ENCODE measurements at places on chromosomes 7 and 10. TPM values are rescaled to one million over a fixed set of nuclear protein-coding genes. Genes with fewer than 3 reads are reported as not detected.

Gene GLI3
- 5.5 TPM for total RNA-seq

DNA sequence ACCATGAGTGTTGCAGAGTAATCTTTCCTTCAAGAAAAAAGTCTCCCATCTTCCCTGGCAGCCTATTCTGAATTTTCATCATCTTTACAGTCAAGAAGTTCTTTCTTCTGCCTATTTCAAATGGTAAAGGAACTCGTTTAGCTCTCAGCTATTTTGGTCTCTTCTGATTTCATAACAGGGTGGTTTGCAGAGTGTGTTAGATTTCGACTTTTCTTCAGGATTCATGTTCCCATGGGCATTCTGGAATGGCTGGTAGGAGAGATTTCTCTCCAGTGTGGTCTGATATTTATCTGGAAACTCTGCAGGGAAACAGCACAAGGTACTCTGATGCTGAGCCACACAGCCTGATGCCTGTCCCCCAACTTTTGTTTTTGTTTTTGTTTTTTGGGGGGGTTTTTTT, 111.1 kb upstream of the FAM171A1 start:
- H3K4me1 ChIP-seq = no peaks in the 10 kb centered on the region
- DNase-seq = no peak
- H3K36me3 ChIP-seq = no peaks in the 10 kb centered on the region
- peaks cover 9% of the 10 kb centered on the region for H3K27me3 ChIP-seq
- H3K4me3 ChIP-seq = no peak overlapping the region

Gene SMO
- 4.6 TPM for total RNA-seq

GRCh38 chr10:96577069-96577468, 9.7 kb downstream of the TM9SF3 start:
- H3K36me3 ChIP-seq = peaks cover 10% of the 10 kb centered on the region
- H3K4me3 ChIP-seq = no peak overlapping the region
- peaks cover 83% of the 10 kb centered on the region for H3K4me1 ChIP-seq
- DNase-seq = no peak

DNA sequence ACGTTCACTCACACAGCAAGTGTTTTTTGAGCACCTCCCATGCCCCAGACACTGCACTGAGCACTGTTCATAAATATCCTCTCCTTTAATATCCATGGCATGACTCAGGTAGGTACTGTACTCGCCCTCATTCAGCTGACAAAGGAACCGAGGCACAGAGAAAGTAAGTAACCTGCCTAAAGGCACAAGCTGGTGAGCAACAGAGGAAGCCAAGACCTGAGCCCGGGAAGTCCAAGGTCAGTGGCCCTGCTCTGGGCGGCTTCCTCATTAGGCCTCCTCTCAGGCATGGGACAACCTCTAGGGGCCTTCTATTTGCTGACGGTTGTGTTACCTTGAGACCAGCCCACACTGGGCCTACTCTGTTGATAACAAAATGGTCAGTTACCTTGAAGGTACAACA, 45.1 kb upstream of the EZH2 start:
- H3K27ac ChIP-seq = no peak overlapping the region
- H3K4me3 ChIP-seq = no peak overlapping the region
- H3K4me1 ChIP-seq = no peaks in the 10 kb centered on the region
- DNase-seq = no peak
